ENCODE measurements at places on chromosomes 1 and 21.
A peak's percentile ranks its signal among the peaks of the same experiment; 100 is the strongest.

- no peak for DNase-seq
Measured at GRCh38 chr1:10267319-10267718, 56.9 kb downstream of the KIF1B start.

GRCh38 chr1:8193840-8194406 lies 124.0 kb upstream of the SLC45A1 start:
- no peak for DNase-seq

GRCh38 chr1:6503884-6504602 lies 12.6 kb upstream of the PLEKHG5 start:
- DNase-seq, result no peak

DNA sequence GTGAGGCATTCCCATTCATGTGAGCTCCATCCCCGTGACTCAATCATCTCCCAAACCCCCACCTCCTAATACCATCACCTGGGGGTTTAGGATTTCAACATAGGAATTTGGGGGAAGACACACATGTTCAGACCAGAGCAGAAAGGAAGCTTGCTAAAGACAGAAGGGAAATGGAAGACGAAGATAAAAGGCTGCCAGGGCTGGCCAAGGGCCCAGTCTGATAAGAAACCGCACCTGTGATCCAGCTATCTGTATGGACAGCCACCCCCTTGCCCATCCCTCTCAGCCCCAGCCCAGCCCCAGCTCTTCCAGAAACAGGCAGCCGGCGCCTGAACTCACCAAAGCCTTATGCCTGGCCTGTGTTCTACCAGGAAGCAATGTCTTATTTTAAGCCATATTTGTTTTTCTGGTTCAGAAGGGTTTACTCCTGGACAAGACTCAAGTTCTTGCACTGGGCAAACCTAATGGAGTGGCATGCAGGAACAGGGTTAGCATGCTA lies 198.4 kb upstream of the VAMP3 start:
- no peak for DNase-seq

DNA sequence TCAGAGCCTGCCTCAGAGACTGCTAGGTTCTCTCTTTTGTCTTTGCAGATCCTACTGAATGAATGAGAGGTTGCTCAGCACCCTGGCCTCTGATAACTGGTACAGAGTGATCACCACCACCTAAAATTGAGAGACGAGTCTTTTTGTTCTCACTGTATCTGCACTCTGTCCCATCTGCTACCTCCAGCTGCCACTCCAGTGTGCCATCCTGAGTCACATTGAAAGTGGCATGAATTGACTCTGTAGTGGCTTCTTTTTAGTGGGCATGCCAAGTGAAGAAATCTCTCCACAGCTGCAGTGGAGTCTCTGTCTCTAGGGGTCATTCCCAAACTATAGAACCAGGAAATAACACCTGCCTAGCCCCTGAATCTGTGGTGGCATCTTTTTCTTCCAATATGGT lies 14.7 kb downstream of the CAMK1G start:
- DNase-seq, result no peak

GRCh38 chr1:90291431-90292216 lies 296.7 kb downstream of the ZNF326 start:
- no peak for DNase-seq

GRCh38 chr1:168084396-168085231 lies 52.1 kb downstream of the GPR161 start:
- DNase-seq, result no peak

DNA sequence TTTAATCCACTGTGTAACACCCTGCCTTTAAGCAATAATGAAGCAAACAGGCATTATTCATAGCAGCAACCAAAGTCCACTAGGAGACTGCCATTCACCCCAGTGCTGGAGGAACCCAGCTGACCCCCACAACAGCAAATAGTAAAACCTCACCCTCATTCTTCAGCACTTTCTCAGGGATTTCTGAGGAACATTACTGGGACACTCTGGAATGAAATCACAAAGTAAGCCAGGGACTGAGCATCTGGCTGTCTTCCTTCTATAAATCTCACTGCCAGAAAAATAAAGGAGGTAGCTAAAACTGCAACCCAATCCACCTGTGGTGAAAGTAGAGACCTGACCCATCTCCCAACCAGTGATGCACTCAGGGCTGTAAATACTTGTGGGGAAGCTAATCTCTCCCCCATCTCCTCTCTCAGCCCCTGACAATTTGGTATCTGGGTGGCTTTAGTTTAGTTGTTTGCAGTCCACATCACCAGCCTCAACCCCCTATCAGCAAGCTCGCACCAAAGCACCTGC lies 47.1 kb downstream of the COL6A1 start:
- DNase-seq, result no peak

DNA sequence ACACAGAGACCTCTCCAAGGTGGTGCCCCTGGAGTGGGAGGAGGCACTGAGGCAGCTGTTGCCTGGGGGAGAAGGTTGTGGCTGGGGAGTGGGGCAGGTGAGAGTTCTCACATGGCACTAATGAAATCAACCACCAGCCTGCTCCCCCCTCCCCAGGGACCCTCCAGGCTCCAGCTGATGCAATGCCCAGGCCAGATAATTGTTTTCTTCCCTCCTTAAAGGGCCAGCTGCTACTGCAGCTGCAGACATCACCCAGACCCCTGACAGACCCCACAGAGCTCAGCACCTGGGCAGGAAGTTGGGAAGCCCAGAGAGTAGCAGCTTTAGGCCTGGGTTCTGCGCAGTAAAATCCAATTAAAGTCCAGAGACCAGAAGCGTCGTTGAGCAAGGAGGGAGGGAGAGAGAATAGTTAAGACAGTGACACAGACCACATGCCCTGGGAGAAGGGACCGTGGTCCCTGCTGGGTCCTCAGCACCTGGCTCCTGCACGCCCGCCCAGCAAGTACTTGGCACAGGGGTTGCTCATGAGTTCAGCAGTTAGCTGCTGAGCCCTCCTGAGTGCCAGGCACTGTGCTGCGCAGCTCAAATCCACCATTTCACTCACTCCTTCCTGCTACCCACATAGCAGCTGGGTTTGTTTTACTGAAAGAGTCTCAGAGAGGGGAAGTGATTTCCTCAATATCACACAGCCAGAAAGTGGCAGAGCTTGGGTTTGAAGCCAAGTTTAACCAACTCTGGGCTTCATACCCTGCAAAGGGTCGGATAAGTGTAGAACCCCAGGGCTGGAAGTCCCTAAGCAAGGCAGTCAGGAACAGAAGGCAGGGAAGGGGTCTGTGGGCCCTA lies 1.9 kb downstream of the RIMS3 start:
- no peak for DNase-seq

DNA sequence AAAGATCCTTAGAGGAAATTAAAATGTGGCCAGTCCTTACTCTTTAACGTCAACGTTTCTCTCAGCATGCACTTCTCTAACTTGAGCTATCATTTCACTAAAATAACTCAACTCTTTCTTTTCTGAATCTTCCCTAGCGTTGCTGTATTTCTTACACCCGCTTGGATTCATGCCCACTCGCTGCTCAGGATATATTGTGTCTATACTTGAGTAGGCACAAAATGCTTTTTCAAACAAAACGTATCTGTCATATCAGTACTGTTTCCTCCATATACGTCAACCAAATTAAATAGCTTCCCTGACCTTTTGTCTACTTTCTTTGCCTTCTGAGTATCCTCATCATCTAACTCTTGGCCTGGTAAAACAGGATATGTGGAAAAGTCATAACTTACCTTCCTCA lies 549.7 kb downstream of the SMYD3 start:
- no peak for DNase-seq

- DNase-seq, result no peak
Measured at GRCh38 chr1:33985656-33986055, 121.8 kb downstream of the HMGB4 start.

DNA sequence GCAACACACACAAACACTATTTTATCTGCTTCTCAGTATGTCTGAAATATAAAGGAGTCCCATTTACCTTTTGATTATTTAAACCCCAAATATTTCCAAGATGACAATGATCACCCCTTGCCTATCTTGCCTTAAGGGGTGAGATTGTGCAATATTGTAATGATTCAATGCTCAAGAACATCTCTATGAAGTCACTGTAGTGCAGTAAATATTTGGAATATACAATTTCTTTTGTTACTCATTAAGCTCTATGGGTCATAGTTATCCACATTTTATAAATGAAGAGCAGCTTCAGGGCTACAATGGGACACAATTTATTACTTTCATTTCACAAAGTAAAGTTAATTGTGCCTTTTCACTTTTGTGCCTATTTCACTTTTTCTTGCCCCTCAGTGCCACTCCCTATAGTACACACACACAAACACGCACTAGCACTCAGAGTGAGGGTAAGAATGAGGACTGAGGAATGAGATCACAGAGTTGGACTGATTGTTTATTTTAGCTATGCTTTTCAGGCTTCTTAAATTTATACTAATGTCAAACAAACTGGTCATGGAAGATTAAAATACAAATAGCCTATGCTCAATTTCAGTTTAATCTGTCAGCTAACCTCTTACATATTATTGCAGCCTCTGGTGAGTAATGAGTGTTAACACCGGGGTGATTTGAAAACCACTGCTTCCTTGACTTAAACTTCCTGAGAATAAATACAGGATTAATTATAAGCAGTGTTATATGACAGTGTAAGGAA lies 521.0 kb upstream of the B3GALT2 start:
- DNase-seq, result no peak

DNA sequence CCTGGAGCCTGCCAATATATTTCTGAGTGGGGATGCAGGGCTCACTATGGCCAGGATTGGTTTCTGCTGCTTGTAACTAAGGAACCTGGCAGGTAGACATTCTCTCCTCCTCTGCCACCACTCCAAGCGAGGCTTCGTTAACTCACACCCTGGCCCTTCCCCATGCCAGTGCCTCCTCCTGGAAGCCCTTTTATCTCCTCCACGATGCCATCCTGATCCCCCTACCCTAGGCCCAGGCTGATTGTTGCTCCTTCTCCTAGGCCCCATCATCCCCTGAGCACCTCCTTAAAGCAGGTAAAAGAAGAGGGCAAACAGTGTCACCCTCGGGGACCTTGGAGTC lies 118.5 kb downstream of the DMRTB1 start:
- DNase-seq, result no peak

DNA sequence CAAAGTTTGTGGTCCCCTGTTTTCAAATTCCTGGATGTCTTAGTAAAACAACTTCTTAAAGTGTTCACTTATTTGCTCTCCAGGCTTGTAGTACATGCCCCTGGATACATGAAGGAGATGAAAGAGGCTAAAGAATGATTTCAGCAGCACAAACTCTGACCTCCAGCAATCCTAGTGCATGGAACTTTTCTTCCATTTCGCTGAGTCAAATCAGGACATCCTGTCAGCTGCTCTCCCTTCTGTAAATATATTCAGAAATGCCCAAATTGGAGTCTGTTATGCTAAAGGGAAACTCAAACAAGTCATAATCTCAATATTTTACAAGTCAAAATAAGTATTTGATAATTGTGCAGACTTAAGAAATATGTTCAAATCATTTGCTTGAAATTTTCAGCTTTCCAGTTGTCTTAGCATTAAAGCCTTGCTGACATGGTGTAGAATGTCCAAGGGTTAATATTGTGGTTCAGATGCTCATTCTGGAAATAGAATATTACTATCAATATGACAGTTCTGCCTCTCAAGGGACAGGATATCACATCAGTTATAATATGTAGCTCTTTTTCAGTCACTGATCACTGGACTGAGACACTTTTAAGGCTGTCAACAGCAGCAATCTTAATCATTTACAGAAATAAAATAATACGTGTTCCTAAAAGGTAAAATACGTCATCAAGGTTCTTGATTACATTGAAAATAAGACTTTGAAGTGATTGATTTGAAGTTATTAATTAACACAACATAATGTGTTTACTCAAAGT lies 1157.3 kb downstream of the PLA2G4A start:
- DNase-seq, result no peak

DNA sequence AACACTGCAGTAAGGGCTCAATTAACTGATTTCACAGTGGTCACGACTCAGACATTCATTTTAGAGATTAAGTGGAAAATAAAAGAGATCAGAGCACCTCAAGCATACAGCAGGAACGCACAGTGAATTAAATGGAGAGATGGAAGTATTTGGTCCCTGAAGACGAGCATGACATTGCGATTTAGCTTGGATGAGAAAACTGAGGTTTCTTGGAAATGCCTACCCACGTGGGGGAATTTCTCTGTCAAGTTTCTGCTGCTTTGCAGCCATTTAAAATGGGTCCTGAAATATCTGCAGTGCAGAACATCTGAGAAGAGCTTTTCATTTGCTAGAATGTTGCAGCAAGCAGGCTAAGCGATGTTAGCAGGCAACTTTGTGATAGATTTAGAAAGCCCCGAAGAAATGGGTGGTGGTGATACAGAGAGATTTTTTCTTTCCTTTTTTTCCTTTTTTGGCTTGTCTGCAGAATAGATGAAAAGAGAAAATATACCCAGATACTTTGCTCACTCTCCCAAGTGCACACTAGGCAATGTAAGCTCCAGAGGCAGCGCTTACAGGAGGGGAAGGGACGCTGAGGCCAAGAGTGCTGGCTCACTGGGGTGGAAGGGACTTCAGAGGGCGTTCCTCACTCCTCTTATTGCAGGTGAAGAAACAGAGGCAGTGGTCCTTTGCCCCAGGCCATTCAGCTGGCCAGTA lies 258.0 kb downstream of the KCNJ6 start:
- DNase-seq, result no peak

DNA sequence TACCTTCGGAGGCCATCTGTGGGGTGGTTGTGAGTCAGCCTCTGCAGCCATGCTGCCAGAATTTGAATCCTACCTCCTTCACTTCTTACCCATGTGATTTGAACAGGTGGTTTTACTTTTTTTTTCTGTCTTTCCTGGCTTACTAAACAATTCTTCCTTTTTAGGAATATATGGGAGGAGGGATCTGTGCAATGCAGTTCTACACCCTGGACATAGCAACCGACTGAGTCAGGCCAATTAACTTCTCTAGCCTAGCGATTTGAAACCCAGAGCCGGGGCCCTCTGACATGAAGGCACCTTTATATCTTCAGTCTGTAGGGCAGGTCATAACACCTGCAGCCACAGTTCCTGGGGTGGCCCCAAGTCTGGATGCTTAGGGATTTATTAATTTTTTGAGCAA lies 83.6 kb downstream of the ST6GALNAC3 start:
- DNase-seq, result no peak

- peak; percentile 73 for DNase-seq
Measured at GRCh38 chr1:107669996-107670395, 295.0 kb downstream of the VAV3 start.

- DNase-seq, result no peak
Measured at GRCh38 chr21:33286600-33287456, 20.7 kb downstream of the IL10RB start.

DNA sequence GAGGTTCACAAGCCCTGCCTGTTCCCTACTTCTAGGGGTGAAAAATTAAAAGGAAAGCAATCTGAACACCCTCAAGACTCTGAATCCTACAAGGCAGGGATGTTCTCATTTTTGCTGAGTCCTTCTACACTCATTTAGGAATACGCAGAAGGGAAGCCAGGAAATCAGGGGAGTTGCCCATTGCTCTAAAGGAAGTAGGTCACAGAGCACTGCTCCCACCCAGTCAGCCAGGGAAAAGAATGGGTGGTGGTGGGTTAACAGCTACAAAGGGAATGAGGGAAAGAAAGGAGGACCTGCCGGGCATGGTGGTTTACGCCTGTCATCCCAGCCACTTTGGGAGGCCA lies 2.4 kb upstream of the CTTNBP2NL start:
- DNase-seq, result no peak

- no peak for DNase-seq
Measured at GRCh38 chr1:194598098-194598497, 1411.7 kb upstream of the B3GALT2 start.

Measured in breast epithelium (tissue), 4 donors.